ENCODE measurements at places on chromosomes 3 and 15.

- no peak for DNase-seq
Observed at GRCh38 chr3:161838021-161838420, 341.4 kb downstream of the OTOL1 start.

DNA sequence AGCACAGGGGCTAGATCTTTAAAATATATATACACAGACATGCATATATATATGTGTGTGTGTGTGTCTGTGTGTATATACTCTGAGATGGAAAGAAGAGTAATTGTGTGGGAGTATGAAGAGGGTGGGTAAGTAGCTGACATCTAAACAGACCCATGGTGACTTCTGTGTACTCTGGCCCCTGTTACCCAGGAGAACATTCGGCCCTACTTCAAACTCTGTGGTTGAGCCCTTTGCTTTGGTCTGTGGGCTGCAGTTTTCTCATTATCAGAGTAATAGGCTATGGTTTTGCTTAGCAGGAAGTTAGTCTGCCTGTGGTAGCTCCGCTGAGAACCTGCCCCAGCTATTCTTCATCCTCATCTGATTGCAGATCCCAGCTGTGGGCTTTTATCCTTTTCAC is 141.4 kb downstream of the RBPMS2 start:
- DNase-seq = no peak

- peak; percentile 5 for DNase-seq
Observed at GRCh38 chr3:147311716-147312115, 94.6 kb downstream of the ZIC4 start.

DNA sequence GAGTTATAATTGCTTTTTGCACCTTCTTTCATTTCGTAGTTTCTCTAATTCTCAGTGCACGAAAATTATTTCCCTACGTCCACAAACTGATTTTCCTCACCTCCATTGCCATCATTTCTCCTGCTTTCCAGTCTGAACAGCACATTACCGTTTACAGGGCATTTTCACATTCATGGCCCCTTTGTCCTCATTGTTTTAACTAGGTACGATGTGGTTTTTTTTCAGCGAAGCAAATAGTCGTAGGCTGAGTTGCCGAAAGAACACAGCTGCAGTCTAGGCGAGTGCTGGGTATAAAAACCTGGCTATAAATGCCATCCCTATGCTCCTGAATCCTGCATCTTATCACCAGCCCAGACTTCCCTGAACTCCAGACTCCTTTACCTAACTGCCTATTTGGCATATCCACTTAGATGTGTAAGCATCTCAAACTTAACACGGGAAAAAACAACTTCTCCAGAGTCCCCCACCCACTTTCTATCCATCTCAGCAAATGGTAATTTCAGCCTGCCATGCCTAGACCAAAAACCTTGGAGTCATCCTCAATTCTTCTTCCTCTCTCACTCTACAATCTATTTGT is 691 bp upstream of the FSIP1 start:
- DNase-seq = no peak

DNA sequence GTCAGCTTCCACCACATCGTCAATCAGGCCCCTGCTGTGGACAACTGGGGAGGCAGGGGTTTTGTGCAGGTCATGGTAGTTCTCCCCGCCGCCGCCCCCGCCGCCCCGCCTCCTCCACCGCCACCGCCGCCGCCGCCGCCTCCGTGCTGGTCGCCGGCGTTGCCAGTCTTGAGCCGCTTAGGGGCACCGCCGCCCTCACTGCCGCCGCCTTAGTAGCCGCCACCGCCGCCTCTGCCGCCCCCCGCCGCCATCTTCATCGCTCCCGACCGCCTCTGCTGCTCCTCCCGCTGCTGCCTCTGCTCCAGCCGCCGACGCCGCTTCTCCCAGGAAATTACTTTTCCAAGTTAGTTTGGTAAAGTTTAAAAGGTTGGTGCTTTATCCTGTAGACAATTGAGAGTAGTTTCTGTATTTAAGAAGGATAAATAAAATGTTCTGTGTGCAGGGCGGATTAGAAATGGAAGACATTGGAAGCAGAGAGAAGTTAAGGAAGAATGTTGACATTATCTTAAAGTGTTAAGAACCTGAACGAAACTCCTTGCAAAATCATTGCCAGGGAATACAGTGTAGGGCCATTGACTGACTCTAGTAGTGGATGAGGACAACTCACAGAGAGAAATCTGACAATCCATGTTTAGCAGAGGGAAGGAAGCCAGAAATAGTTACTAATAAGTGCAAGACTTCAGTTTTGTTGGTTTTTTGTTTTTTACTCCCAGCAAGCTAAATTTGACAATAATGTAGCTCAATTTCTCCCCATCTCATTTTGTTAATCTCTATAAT is 53.0 kb upstream of the GOLGA8A start:
- DNase-seq = no peak

Measured in NCI-H226 (cell line).